ENCODE measurements at places on chromosomes 2 and 18. TPM values are rescaled to one million over a fixed set of nuclear protein-coding genes. Genes with fewer than 3 reads are reported as not detected.

DNA sequence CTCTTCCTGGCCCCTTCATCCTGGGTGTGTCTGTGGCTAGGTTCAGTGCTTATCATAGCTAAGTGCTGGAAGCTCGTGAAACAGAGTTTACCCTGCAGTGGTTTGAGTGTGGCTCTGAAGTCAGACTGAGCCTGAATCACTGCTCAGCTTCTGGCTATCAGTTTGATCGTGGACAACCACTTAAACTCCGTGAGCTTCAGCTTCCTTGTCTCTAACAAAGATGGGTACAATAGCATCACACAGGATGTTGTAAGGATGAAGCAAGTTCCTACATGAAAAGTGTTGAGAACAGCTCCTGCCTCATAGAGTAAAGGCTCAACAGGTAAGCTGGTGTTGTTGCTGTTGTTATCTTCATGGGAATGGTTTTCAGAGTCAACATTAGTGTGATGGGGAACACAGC lies 210.3 kb downstream of the CLIP4 start:
- no peak for DNase-seq

STARD6 gene
- not detected for total RNA-seq

DNA sequence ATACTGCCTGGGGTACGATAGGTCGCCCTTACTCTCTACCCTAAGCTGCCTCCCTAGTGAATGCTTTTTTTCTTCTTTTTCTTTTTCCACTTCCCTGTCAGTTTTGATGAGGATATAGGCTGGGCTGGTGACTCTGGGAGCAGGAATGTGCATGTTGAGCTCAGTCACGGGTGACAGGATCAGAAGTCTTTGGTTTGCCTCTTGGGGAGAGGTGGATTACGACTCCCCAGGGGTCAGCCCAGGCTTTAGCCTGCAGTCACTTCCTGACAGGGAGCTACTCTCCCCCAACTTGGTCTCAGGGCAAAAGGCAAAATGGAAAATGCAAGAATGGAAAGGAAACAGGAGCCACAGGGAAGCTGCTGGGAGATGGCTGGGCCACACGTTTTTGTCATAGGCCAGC lies 57.3 kb downstream of the THNSL2 start:
- no peak for DNase-seq

DNA sequence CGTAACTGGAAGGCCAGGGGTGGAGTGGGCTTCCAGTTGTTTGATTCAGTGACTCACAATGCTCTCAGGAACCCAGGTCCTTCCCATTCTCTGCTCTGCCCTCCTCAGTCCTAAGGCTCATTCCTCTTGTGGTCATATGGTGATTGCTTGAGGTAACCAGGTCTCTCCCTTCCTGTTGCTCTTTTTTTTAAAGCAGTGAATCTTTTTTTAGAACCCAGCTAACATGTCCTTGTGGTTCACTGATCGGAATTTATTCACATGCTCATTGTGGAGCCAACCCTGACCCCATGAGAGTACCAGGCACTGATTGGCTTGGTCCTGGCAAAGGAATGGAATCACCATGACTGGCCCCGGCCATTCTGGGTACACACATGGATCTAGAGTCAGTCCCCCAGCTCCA lies 7.4 kb downstream of the THNSL2 start:
- no peak for DNase-seq

- DNase-seq = peak; percentile 85
Observed at GRCh38 chr2:8303322-8303832, 378.5 kb upstream of the ID2 start.

DNA sequence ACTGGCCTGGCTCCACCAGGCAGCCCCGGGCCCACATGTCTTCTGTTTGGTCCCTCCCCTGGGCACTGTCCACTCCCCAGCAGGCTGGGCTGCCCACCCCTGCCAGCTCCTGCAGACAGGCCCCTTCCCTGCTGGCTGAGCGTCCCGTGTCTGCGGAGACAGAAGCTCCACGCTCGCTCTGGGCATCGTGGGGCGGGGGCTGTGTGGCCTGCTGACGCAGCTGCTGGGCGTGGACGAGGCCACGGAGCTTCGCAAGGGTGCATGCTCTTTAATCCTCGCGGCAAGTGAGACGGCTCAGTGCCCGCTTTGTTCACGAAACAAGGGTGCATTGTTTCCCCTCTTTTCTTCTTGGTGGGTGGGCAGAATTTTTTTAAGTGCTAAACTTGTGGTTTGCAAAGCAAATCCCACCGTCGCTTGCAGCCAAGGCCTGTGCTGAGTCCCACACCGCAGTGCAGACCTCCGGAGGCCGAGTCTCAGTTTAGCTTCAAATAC lies 132.8 kb upstream of the CTDP1 start:
- DNase-seq = no peak

ALPP gene
- not detected for total RNA-seq

NEDD4L gene
- 55.9 TPM for total RNA-seq

DNA sequence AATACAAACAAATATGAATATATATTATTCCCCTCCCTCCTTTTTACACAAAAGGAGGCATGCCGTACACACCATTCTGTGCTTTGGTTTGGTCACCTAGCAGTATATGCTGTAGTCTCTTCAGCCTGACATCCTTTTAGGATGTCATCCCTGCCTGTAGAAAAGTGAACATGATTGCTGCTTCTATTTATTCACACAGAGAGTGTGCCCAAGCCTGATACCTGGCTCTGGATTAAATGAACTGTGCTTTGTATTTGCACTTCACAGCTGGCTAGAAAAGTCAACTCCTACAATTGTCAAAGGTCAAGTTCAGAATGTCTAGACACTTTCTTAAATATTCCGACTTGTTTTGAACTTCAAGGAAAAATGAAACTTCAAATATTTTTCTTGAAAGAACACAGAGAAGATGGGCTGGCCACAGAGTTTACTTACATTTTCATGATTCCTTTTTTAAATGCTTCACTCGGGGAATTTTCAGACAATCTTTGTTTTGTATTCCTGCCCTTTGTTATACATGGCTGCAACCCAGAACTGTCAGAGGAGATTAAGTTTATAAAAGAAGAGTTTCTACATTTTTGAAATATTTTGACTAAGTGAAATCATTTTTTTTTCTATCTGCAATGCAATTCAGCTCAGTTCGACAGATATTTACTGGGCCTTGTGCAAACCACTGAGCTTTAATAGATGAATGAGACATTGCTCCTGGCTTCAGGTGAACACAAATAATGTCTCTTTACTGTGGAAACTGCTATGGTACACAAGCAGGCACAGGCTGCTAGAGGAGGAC lies 33.5 kb downstream of the DAPL1 start:
- DNase-seq = no peak

GRCh38 chr18:75360941-75361340 lies 66.6 kb downstream of the SMIM21 start:
- DNase-seq = no peak

GRCh38 chr18:79644666-79645057 lies 34.9 kb upstream of the CTDP1 start:
- no peak for DNase-seq

DNA sequence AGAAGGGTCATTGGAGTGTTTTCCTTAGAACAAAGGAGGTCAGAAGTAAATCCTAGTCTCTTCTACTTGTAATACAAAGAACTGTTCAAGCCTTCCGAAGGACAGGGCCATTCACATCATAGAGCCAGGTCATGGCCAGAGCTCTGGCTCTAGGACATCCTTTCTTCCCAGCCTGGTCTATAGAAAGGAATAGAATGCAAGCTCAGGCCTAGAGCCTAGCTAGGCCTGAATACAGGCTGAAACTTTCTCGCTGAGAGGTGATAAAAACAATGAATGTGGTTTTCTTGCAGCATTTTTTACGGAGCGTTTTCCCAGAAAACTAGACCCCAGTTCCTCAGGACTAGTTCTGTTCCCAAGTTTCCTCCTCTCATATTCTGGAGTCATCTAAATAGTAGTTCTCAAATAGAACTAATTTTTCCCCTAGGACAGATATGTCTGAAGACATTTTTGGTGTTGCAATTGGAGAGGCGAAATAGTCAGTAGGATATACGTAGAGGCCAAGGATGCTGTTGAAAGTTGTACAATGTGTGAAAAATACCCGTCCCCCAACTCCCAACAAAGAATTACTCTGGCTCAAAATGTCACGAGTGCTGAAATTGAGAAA lies 6.8 kb downstream of the UGT1A6 start:
- no peak for DNase-seq

GRCh38 chr18:10841203-10841602 lies 308.2 kb downstream of the PIEZO2 start:
- no peak for DNase-seq

- no peak for DNase-seq
Observed at GRCh38 chr2:20781656-20782265, 41.1 kb downstream of the LDAH start.

DNA sequence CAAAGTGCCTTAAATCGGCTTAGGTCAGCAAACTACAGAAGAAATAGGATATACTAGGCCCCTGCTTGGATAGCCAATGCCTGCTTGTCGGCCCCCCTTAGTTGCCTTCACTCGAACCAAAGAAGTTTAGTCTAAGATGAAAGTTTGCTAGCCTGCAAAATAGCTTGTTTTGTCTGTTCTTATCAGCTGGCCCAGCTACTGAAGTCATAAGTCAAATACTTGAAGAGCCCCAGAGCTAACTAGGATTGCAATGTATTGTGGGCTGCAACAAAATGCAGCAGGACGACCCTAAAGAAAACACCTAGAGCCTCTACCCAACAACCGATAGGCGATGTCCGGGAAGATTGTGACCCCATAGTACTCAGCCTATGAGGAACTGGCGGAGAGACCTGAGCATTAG lies 183.5 kb upstream of the HS6ST1 start:
- no peak for DNase-seq

GRCh38 chr2:128024816-128025215 lies 3.0 kb downstream of the SAP130 start:
- no peak for DNase-seq

DNA sequence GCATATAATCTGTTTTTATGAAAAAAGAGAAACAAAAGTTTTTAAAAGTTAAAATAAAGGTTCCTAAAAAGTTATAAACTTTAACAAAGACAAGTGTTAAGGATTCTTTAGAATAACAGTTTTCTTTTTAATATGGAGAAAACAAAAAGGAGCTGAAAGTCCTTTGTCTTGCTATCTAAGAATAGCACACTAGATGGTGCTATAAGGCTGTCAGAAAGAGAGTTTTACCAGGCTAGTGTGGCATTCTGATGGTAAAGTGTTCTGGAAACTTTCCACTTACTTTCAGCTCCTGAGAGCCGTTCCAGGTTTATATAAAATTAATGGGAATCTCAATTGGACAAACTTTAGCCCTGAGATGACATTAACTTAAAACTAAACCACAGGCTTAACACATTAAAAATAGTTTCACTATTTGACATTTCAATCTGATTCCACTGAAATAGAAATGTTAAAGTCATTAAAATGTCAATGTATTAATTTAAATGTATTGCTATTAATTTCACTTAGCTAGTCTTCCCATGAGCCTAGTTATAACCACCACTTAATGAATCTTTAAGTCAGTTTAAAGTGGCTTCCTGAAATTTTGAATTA lies 3.7 kb downstream of the FBXO48 start:
- DNase-seq = no peak

SAG gene
- not detected for total RNA-seq

- no peak for DNase-seq
Observed at GRCh38 chr18:60898111-60898510, 435.1 kb upstream of the CDH20 start.

B4GALT6 gene
- total RNA-seq = 9.0 TPM

DNA sequence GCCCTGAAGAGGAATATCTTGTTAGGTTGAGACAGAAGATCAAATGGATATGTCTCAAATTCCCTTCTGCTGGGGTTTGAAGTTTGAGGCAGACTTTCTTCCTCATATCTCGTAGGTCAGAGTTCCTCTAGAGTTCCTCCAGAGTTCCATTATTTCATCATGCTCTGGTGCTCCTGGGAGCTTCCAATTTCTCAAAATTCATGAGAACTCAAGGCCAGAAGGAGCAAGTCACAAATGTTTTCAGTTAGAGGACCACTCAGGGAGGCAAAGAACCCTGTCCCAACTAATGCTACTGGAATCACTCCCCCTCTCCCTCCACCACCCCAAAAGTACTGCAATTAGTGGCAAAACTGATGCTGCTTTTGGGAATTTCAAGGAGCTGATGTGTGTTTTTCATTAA lies 115.7 kb upstream of the RBMS1 start:
- no peak for DNase-seq

MARCHF4 gene
- total RNA-seq = 0.08 TPM

BMP10 gene
- 0.35 TPM for total RNA-seq

MLPH gene
- total RNA-seq = 79.0 TPM

PSMA8 gene
- 0.14 TPM for total RNA-seq

DNA sequence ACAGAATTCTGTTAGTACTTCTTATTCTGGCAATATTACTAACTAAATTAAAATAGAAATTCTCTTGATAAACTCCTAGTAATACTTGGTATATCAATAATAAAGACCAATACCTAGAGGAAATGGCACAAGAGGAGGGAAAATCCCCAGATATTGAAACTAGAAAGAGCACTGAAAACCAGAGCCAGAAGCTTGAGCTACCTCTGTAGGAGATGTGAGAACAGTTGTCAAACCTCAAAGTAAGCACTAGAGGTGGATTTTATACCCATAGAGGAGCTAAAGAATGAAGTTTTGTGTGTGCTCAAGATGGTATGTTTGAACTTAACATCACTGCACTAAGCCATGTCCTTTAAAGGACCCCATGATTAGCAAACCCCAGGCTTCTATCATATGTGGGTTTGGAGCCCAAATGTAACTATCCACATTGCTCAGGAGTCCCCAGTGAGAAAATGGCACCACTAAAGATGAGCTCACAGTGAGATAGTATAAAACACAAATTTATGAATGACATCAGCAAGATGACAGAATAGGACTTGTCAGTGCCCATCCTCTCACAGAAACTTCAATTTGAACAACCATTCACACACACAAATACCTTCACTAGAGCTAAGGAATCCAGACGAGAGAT lies 122.1 kb downstream of the PKP4 start:
- no peak for DNase-seq

DNA sequence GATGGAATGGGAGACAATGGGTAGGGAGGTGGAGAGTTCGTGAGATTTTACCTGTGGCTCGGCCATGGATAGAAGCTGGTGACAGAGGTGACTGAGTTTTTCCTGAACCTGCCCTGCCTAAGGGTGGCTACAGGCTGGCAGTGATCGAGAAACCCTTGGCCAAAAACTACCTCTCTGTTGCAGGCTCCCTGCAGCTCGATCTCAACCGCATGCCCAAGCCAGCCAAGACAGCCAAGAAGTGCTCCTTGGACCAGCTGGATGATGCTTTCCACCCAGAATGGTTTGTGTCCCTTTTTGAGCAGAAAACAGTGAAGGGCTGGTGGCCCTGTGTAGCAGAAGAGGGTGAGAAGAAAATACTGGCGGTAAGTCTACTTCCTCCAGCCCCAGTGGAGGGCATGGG lies 225.5 kb downstream of the DYSF start:
- no peak for DNase-seq

DNA sequence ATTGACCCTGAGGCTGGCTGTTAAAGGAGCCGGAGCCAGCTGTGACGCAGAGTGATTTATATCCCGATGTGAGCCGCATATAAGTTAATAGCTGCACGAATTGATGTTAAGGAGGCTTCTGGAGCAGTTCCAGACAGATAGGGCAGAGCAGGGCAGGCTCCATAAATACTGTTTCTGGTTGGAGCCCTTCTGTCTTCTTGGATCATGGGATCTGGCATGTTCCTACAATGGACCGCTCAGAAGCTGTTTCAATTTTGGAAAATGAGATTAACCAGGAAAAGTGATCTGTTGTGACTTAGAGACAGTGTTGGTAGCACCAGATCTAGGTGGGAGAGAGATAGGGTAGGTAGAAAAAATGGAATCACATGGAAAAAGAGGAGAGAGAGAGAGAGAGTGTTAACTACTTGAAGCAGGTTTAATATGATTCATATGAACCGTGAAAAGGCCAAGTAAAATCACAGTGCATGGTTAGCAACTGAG lies 4.8 kb upstream of the IGFBP5 start:
- DNase-seq = no peak

HOXD8 gene
- total RNA-seq = 0.16 TPM

All from Right ventricle myocardium inferior (tissue), 1 donor.